ENCODE measurements at places on chromosomes 4 and X.

- DNase-seq = no peak
These were observed 605.2 kb downstream of the KLHL13 start for GRCh38 chrX:117511379-117511778.

- DNase-seq = no peak
These were observed 29.9 kb downstream of the BOD1L1 start for GRCh38 chr4:13597604-13598003.

DNA sequence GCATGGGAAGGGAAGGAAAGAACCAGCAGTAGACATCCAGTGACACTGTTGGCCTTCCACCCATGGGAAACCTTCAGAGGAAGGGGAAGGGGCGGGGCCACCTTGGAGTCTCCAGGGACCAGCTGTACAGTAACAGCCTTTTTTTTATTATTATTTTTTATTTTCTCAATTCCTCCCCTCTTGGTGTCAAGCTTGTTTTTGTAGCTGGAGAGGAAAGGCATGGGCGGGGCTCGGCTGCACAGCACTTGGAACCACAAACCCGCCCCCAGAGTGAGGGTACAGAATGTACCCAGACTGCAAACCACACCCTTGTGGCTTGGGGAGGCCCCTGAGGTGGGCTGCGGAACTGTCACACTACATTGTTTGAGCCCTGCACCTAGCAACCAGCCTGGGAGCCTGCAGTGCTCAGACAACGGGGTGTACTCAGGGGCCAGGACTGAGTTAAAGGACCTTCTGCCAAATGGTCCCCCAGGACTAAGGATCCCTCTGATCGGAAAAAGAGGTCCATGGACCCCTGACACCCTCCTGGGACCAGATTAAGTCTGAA lies 45.7 kb downstream of the PRPS1 start:
- DNase-seq = peak; percentile 98

- DNase-seq = no peak
These were observed 3.2 kb upstream of the SLC25A14 start for GRCh38 chrX:130336531-130336930.

- DNase-seq = no peak
These were observed 9.2 kb upstream of the MAML3 start for GRCh38 chr4:140163029-140163810.

DNA sequence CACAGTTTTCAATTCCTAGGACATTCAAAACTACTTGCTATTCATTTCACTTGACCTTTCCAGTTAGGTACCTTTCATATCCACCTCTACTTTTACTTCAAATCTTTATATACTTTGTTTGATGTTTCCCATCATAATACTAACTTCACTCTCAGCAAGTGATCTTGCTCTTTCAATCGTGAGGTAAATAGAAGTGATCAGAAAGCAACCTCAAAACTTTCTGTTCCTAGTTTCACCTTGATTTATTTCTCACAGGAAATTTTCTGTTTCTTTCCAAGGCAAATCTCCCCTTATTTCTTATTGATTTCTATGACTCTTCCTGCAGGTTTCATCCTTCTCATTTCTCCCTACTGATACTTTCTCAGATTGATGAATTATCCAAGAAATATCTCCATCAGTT lies 623.5 kb downstream of the FSTL5 start:
- no peak for DNase-seq

- no peak for DNase-seq
These were observed 3.1 kb upstream of the SFRP2 start for GRCh38 chr4:153791746-153792617.

- no peak for DNase-seq
These were observed 186.8 kb upstream of the PABPC4L start for GRCh38 chr4:134388351-134388750.

- no peak for DNase-seq
These were observed 132.9 kb upstream of the KLF8 start for GRCh38 chrX:56099271-56099670.

DNA sequence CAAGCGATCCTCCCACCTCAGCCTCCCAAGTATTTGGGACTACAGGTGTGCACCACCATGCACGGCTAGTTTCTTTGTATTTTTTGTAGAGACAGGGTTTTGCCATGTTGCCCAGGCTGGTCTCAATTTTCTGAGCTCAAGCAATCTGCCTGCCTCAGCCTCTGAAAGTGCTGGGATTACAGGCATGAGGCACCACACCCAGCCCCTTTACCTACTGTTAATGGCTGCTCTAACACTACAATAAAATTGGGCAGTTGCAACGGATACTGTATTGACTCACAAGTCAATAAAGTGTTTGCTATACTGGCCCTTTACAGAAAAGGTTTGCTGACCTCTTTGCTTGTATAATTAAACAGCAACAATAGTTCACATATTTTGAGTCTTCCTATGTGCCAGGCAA lies 41.5 kb downstream of the TRIM2 start:
- DNase-seq = no peak

GRCh38 chr4:147201016-147201415 lies 255.4 kb upstream of the TTC29 start:
- no peak for DNase-seq

GRCh38 chr4:153220682-153221395 lies 16.6 kb downstream of the TRIM2 start:
- DNase-seq = no peak

GRCh38 chr4:34619531-34620162 lies 1624.7 kb downstream of the ARAP2 start:
- DNase-seq = no peak

DNA sequence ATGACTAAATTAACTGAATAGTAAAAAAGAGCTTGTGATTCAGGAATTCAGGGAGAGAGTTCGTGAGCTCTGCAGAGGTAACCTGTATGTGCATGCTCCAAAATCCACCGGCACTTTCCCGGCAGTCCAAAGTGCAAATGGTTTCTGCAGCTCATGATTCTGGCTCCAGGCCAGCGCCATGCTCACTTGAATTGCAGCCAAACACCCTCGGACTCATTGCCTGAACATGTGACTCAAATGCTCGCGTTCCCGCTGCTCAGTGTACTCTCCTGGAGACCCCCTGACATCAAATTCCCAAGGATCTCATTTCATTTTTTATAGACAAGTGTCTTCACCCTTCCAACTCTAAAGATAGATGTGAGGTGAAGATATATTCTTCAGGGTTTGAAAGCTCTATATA lies 44.1 kb upstream of the SH3RF1 start:
- no peak for DNase-seq

GRCh38 chr4:93645120-93645519 lies 183.4 kb upstream of the ATOH1 start:
- no peak for DNase-seq

GRCh38 chr4:25106363-25107151 lies 53.7 kb downstream of the SEPSECS start:
- no peak for DNase-seq

GRCh38 chrX:10168226-10168625 lies 11.5 kb downstream of the CLCN4 start:
- DNase-seq = no peak

DNA sequence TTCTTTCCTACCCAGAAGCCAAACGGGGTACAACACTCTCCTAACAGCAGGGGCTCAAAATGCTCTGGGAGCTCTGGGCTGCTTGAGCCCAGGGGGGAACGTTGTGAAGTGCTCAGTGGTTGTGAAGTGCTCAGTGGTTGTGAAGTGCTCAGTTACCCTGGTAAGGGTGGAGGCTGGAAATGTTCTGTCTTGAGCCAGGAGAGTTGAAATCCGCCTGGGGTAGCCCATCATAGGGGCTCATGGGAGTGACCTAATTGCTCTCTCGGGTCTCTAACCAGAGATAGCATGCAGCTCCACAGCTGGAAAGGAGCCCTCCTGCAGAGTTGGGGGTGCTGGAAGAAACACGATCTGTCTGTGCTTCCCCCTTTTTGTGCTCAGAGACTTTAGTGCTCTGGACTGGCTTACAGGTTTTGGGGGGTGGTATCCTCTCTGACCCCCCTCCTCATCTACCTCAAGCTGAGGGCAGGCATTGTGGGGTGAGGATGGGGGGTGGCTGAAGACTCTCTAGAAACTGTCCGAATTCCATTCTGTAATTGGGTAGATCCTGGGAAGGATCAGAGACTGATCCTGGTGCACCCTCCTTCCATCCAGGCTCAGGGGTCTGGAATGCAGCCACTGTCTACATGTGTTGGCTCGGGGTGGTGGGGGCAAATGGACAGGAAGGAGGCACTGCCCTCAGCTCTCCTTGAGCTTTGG lies 2.7 kb downstream of the EFNB1 start:
- peak; percentile 20 for DNase-seq

DNA sequence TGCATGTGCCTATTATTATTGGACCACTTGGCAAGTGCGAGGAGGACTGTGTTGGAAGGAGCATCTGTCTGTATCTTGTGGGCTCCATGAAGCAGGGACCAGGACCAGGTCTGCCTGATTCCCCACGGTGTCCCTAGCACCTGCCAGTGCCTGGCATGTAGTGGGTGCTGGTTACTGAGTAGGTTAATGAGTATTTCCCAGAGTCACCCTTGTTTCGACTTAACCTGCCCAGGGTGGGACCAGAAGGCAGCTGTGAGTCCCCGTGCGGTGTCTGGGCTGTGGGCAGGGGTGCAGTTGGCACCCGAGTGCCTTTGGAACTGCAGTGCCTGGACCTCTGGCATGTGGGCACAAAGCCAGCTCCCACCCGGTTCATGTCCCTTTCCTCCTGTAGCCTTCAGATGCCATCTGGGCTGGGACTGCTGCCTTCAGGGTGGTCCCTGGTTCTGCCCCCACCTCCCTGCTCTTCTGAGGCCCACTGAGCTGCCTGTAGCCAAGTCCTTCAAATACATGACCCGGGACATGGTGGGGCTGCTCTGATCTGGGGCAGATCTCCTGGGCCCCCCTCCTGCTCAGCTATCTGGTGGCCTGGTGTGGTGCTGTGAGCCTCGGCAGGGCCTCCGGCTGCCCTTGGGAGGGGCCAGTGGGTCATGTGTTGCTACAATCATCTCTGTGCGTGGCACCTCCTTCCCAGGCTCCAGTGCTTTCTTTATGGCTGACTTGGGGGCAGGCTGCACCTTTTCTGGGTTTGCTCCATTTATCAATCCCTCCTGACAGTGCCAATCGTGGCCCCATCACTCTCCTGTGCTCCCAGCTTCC lies 53.0 kb upstream of the SORCS2 start:
- DNase-seq = no peak

- DNase-seq = no peak
These were observed 69.3 kb upstream of the HELT start for GRCh38 chr4:184949020-184949419.

DNA sequence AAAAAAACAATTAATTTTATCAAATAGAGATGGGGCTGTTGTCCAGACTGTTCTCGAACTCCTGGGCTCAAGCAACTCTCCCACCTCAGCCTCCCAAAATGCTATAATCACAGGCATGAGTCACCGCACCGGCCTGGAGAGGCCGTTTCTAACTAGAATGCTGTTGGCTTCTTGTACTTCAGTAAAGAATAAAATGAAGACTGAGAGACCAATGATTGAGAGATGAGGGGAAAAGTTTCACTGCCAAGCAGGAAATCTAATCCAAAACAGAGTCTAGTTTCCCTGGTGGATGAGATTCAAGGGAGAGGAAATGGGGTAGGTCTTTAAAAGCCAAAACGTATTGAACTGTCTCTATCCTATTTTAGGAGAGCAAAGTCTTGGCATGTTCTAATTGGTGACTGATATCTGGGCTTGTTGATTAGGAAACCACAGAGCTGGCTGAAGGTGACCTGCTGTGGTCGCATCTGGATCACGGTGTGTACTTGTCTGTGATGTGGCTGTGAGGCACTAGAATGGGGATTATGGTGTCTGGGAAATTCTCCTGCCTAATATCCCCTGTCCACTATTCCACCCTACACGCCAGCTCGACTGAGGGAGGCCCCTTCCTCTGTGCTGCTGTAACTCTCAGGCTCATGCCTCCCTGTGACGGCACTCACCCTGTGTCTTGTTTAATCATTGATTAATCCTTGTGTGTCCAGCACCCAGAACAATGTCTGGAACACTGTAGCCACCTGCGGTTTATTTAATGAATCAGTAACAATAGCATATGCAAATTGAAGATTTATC lies 15.0 kb upstream of the TRIM2 start:
- no peak for DNase-seq

- no peak for DNase-seq
These were observed 411.3 kb downstream of the FAT4 start for GRCh38 chr4:125725957-125726525.

GRCh38 chr4:153327247-153327646 lies 17.2 kb upstream of the MND1 start:
- DNase-seq = no peak

- no peak for DNase-seq
These were observed 27.4 kb downstream of the PCGF3 start for GRCh38 chr4:732911-733630.

- DNase-seq = peak; percentile 19
These were observed 3.2 kb downstream of the TMEM165 start for GRCh38 chr4:55398966-55399365.

Measured in KBM-7 (cell line).